Hippocampal formation (tissue), 2 donors: ENCODE measurements at places on chromosomes 13 and 19.

DNA sequence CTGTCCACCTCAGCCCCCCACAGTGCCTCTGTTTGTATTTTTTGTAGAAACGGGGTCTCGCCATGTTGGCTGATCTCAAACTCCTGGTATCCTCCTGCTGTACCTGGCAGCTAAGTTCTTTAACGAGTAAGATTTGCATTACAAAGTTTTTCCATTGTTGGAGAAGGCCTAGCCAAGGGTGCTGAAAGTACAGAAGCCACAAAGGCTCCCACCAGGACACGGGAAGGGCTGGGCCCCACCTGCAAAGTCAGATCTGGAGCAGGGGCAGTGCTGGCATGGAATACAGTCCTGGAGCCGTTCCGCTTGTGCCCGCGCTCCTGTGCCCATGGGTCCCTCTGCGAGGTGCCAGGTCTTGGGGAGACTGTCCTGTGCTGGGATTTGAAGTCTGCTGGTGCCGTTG, 12.1 kb downstream of the FZR1 start:
- DNase-seq: no peak

DNA sequence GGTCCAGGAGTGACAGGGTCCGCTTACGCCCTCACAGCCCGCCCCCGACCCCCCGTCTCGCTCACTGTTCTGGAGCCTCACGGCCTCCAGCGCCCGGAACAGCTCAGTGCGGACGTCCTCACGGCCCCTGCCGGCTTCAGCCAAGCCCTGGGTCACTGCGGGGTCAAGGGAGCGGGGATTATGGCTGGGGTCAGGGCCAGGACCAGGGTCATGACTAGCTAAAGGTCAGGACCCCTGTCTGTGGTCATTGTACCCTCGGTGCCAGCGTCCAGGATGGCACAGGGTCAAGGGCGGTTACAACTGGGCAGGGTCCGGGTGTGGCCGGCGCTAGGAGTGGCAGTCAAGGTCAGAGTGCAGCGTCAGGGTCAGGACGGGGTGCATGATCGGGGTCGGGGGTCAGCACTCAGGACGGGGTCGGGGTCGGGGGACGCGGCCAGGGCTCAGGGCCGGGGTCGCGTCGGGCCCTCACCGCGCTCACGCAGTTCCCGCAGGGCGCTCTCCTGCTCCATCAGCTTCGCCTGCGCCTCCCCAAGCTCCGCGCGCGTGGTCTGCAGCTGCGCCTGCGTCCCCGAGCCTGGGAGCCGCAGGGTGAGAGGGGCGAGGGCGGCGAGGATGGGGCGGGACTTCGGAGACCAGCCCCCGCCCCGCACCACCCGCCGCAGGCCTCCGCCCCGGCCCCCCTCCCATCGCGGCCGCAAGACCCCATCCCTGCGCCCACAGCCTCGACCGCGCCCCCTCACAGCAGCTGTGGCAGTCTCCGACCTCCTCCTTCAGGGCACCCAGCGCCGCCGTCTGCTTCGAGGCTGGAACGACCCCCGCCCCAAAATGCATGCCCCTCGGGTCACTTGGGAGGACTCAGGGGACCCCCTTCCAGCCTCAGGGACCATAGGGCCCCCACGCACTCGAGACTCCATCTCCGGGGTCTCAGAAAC, 1.4 kb downstream of the CLEC4G start:
- no peak for DNase-seq

- DNase-seq: no peak
Measured at GRCh38 chr13:41568972-41569351, 111.6 kb downstream of the RGCC start.

DNA sequence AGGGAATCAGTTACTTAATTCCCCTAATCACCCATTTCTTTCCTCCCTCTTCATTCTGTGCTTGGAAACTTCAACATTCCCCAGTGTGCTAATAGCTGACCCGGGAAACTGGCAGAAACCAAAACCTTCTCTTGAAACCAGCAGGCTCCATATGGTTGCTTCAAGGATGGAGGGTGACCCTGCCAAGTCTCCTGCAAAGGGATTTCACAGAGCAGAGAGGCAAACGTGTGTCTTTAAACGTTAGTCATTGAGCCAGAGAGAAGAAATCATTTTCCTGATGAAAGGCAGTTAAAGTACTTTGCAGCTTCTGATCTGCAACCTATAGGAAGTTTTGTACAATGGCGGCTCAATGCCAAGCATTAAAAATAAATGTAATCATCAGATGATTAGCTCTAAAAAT, 220.9 kb downstream of the POU4F1 start:
- no peak for DNase-seq

GRCh38 chr19:28656644-28657043, 556.3 kb downstream of the UQCRFS1 start:
- DNase-seq: no peak

DNA sequence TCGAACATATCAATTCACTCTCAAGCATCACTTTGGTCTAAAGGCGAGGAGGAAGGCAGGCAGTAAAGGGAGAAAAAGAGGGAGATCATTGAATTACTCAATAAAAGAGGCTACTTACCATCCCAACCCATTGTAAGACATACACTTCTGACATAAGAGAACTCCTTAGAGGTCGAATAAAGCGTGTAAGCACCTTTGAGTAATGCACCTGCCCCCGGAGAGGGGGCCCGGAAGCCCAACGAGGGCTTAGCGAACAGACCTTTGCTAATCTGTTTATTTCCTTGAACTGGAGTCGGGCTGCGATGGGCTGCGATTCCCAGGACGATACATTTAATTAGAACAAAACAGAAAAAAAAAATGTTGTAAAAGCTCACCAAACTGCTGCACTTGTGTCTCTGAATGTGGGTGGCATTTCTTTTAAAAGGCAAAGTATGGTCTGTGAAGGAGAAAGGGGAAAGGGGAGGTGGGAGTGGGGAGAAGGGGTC, 3.0 kb downstream of the ZC3H4 start:
- DNase-seq: peak; percentile 33

DNA sequence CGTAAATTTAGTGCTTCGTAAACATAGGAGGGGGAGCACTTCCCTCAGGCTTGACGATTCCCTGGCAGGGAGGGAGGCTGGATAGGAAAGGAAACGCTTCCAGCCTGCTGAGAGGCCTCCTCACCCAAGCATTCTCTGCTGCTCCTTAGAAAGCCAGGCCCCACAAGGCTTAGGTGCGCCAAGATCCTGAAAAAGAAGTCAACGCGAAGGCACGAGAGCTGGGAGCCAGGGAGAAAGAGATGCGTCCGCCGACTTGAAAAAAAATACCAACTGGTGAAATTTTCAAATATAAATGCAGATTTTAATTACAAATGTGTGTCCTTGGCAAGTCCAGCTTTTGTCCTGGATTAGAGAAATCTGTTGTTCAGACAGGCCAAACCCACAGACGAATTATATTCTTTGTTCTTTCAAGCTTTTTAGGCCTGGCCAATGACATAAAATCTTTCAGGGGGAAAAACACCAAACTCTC, 64.0 kb downstream of the ALOX5AP start:
- no peak for DNase-seq

DNA sequence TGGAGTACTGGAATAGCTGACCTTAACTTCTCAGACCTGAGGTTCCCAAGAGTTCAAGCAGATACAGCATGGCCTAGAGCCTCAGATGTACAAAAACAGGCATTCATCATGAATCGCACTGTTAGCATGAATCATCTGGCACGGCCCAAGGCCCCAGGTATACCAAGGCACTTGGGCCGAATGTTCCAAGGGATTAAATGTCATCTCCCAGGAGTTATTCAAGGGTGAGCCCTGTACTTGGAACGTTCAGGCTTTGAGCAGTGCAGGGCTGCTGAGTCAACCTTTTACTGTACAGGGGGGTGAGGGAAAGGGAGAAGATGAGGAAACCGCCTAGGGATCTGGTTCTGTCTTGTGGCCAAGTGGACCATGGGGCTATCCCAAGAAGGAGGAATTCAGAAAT, 6.3 kb downstream of the KLK3 start:
- no peak for DNase-seq

DNA sequence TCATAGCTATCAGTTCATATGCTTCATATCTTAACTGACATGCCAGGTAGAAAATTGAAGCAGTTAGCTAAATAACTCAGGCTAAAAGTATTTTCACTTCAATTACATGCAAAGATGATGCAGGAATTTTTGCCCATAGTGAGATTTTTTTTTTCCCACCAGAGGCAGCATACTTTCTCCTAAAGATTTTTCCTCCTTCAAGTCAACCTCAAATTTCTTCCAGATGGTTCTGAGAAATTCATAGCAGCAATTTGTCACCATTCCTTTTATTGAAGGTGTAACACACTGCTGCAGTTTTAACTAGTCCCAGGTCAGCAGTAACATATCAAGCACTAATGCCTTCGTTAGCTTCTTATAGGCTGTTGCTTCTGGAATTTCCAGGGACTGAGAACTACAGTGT, 141.9 kb downstream of the SUCLA2 start:
- DNase-seq: no peak

DNA sequence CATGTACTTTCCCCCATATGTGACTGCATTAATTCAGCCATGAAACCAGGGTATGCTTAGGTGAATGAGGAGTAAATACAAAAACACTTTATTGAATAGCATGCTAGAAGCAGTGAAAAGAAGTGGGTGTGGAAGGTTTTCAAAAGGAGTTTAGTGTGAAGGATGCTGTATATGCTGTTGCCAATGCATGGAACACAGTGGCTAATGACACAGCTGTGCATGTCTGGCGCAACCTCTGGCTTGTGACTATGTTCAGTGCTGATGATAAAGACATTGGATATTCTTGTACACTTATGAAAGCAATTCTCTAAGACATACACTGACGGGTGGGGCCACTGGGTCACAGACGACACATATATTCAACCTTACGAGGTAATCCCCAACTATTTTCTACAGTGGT, 55.2 kb downstream of the SOX21 start:
- no peak for DNase-seq

DNA sequence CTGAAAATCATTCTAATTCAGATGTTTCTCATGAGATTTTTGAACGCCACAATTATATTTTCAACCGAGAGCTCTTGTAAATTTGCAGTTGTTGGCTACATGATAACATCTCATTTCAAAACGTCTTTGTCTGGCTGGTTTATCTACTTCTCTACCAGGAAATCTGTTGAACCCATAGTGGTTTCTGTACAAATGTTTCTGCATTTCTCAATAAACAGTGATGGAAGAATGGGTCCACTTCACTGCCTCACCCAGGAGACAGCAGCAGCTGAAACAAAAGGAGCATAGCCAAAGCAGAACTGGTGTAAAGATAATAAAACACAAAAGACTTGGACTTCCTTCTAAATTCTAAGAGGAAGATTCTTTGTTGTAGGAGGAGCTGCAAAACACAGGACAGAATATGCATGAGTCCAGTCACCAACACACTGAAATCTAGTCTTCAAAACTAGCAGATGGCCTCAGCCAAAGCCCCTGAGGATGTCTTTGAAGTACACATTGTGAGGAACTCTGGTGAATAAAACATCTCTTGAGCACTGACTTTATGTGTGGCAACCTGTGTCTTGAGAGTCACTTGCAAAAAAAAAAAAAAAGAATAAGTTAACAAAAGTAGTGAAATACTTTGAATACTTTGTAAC, 68.6 kb upstream of the FGF14 start:
- DNase-seq: no peak

DNA sequence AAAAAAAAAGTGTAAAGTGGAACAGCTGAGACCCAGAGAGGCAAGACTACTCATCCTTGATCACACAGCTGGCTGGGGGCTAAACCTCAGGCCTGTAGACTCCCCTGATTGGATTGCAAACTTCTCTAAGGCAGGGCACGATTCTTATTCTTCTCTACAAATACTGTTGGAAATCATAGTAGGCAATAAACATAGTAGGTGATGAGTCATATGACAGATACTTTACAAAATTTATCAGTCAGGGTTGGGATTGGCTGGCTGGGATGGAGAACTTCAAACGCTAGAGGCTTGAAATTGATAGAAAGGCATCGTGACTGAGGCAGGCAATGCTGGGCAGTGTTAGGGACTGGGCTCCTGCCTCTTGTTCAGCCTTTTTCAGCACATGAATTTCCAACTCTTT, 5.9 kb upstream of the MATK start:
- DNase-seq: no peak

GRCh38 chr19:31356587-31357314, 7.5 kb upstream of the TSHZ3 start:
- no peak for DNase-seq

DNA sequence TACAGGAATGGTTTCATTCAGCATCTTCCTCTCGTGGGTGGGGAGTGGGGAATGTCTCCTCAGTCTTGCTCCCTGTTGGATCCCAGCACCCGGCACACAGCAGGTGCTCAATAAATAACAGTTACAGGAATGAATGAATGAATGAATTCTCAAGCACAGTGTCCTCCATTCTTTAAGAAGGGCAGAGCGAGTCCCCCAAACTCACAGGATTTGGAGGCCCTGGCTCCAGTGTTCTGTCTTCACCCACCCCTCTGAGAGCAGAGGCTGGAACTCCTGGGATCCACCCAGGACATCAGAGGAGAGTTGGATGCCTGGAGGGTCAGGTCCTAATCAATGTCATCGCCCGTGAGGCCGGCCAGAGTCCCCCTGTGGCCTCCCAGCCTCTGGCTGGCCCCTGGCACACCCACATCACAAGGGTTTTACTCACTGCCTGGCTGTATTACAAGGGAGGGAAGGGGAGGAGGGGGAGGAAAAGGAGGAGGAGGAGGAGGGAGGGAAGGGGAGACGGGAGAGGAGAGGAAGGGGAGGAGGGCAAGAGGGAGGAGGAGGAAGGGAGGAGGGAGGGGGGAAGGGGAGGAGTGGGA, 8.7 kb upstream of the CREB3L3 start:
- no peak for DNase-seq

- no peak for DNase-seq
Measured at GRCh38 chr13:31223640-31224039, 23.9 kb downstream of the B3GLCT start.

- no peak for DNase-seq
Measured at GRCh38 chr13:45630791-45631190, 15.3 kb upstream of the ERICH6B start.

DNA sequence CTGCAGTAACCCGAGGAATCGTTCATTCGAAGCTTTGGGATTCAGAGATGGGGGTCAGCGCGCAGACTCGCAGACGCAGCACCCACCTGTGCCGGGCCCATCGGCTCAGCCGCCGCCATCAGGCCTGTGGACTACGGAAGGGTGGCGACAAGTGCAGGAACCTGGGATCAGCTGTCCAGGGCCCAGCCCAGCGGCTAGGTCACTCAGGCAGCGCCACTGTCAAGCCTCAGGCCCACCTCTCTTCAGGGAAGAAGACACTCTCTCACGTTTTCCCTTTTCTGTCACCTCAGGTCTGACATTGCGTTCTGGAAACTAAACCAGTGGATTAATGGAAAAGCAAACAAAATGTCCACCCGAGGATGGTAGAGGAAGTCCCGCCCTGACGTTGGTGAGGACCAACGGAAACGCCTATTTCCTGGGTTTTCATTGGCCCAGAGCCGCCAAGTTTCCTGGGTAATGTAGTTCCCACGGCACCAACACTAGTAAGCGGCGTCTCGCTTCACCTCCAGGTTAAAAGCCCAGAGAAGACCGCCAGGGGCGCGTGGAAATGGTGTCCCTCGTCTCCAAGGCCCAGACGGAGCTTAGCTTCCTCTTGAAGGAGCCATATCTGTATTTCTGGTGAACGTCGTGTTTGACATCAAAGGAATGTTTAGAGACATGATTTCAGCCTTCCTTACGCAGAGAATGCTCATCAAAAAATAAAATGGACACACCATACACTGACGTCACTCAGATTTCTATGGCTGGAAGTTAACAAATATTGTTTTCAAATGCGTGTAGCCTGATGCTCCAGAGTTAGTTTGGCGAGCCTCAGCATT, at the start of gene ZNF772:
ZNF772 (minus strand) TSS at position 376 of the 818 bp plus-strand sequence; CDS start at position 119, 257 bp downstream.
- DNase-seq: peak; percentile 90
